Right ventricle myocardium inferior (tissue), 1 donor: ENCODE measurements at places on chromosomes 6 and 20.

- DNase-seq, result no peak
Observed at GRCh38 chr6:106788761-106789160, 159.4 kb downstream of the QRSL1 start.

DNA sequence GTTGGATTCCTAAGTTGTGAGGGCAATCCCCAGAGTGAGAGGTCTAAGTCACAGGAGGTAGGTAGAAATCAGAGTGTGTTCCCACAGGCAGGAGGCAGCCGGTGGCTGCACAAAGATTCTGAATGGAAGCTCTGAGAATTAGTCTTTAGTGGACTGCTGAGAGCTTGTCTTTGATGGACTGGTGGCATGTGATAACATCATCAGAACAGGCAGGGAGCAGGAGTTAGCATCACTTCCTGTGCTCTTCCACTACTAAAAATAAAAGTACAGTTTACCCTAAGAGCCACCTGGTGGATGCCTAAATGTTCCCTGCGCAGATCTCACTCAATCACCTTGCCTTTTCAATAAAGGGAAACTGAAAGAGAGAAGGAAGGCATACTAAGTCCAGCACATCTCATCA is 294.6 kb upstream of the POU3F2 start:
- no peak for DNase-seq

DNA sequence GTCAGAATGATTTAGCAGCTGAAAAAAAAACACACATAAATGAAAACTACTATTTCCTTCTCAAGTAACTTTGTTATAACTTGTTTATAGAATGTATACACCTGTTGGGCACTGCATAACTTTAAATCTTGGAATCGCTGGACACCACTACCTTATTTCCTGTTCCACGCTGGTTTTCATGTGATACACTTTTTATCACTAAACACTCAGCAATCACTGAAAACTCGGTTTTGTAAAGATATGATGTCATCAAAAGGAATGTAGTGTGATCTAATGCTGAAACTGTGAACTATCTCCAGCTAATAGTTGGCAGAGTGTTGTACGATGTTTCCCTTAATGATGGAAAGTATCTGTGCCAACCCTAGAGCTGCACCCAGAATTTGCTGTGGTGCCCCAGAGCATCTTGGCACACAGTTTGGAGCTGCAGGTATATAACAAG is 127.9 kb downstream of the BACH2 start:
- DNase-seq, result no peak

GRCh38 chr20:48385527-48385926 is 442.3 kb downstream of the PREX1 start:
- no peak for DNase-seq

DNA sequence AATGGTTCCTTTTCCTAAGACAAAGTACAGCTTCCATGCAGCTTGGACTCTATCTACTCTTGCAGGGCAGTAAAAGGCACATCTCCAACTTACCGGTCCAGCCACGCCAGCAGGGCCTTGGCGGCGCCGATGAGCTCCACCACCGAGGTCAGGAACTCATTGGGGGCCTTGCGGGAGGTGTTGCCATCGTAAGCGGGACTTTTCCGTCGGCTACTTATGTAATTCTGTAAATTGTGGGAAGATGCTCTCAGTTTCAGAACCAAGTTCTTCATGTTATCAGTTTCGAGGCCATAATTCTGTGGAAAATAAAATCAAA is 68.5 kb downstream of the CNKSR3 start:
- DNase-seq, result no peak

DNA sequence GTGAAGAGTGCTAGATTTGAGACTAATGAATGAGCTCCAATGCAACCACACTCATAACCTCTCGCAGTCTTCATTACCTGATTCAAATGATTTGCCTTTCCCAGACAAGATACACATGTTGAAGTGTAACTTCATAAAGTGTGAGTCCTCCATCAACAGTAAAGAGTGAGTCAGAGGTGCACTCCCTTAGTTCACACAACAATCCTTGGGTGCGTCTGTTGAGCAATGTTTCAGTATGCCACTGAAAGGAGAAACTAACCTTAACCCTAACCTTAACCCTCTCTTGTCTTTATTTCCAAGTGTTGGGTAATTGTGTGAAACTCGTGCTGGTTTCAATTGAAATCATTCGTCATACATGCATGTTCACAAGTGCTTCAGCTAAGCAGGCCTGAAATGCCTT is 21.0 kb upstream of the RIN2 start:
- no peak for DNase-seq
